Activated CD4-positive, alpha-beta T cell treated with anti-CD3 and anti-CD28 coated beads, Interleukin-2, Interleukin-4, amounts not matched to agents 100 ng/mL and 50 ng/mL, durations not matched to agents 16 hours and 8 hours (primary cell): ENCODE measurements at places on chromosomes 13 and 19.

- DNase-seq, result no peak
Measured at GRCh38 chr13:106003651-106004050, 531.8 kb downstream of the EFNB2 start.

GRCh38 chr13:76925115-76925514 lies 23.2 kb upstream of the ACOD1 start:
- no peak for DNase-seq

- DNase-seq, result peak; percentile 62
Measured at GRCh38 chr13:110644892-110645521, 29.7 kb downstream of the NAXD start.

GRCh38 chr19:29079356-29080032 lies 133.5 kb downstream of the UQCRFS1 start:
- no peak for DNase-seq

DNA sequence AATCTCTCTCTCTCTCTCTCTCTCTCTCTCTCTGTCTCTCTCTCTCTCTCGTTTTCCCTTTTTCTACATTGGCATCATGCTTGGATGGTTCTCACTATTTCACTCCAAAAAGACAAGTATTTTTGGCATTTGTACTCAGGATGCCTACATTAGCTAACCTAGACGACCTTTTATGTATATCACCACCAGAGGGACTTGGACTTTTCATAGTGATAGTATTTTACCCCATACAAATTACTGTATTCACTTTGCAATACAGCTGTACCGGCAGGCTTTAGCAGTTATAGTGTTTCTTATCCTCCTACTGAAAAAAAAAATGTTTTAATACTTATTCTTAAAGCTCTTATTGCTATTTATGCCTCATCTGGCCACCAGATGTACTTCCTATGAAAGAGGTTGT lies 687.2 kb upstream of the KLHL1 start:
- DNase-seq, result no peak

DNA sequence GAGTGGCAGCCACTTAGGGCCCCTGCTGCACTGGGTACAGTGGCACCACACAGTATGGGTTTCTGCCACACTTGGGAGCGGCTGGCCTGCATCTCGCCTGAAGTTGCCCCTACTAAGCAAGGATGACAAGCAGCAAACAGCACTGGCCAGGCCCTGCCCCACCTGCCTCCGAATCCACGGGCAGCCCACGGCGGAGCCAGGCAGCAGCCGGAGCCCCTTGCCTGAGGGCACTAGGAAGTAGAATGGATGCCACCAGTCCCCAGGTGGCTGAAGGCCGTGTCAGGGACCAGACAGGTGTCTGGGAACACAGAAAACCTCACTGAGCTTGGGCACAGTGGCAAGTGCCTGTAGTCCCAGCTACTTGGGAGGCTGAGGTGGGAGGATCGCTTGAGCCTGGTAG lies 19.4 kb downstream of the MLLT1 start:
- no peak for DNase-seq

- DNase-seq, result no peak
Measured at GRCh38 chr13:92901739-92902138, 324.9 kb upstream of the GPC6 start.

GRCh38 chr13:84946192-84946591 lies 853.0 kb downstream of the SLITRK6 start:
- DNase-seq, result no peak

DNA sequence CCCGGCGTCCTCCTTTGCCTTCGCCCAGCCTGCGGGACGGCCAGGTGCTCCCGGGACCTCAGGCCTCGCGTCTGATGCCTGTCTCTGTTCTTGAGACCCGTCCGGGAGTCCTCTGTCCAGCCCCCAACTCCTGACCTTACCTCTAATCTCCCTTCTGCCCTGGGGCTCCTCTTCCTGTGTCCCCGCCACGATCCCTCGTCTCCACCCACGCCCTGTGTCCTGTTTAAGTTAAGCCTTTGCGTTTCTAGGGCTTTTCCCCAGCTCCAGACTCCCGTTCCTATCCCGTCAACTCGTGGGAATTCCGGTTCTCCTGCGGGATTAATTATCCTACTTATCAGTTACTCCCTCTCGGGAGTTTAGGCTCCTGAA lies 686 bp downstream of the LENG8 start:
- no peak for DNase-seq

DNA sequence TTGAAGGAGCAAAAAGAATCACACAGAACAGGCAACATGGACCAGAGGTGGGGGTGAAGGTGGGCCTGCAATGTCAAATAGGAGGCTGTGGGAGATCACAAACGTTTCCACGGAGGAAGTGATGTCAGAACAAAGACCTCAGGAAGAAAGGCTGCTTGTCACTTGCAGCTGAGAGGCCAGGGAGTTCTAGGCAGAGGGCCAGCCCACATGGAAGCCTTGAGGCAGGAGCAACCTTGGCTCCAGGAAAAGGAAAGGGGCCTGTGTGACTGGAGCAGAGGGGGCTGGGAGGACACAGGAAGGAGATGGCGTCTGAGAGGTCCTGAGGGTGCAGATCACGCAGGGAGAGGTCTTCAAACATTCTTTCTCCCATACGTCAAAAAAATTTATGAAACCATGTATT lies 16.3 kb downstream of the ZNF160 start:
- no peak for DNase-seq

- DNase-seq, result no peak
Measured at GRCh38 chr19:39308531-39309304, 11.9 kb downstream of the LRFN1 start.

DNA sequence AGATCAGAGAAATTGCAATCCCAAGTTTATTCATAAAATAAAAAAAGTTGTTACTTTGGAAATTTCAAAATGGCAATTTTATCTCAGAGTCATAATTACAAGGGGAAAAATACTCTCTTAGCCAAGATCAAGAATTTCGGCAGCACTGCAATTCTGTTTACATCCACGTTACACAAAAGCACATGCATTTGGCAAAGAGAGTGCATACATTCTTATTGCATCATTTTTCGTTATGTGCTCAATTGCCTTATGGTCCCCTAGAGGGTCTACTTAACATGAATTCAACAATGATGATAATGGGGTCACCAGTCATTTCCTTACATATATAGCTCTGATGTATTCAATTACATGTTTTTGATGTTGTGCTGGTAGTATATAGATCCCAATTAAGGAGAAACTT lies 498.0 kb downstream of the DIAPH3 start:
- DNase-seq, result no peak

- DNase-seq, result peak; percentile 81
Measured at GRCh38 chr13:52695856-52696255, 43.2 kb downstream of the SUGT1 start.

GRCh38 chr19:3753631-3754410 lies 7.7 kb downstream of the APBA3 start:
- no peak for DNase-seq

DNA sequence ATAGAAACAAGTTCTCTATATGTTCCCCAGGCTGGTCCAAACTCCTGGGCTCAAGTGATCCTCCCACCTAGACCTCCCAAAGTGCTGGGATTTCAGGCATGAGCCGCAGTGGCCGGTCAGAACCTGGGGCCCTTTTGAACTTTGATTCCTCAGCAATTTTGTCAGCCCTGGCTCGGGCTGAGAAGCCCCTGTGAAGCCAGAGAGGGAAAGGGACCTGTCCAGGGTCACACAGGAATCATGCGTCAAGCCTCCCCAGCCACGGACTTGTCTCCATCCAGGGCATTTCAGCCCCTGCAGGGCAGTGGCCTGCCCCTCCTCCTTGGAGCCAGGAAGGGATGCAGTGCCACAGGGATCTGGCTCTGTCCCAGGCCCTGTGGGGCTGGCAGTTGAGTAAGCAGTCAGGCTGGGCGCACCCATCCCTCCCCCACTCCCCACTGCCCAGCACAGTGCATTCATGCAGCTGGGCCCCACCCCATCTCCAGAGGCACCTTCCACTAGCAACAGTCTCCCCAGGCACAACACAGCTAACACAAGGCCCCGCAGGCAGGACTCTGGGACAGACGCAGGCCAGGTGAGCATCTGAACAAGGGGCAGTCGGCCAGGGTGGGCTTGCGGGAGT lies at the start of gene CAPS:
CAPS (plus strand) TSS at position 516 of the 619 bp plus-strand sequence. CDS start 153 bp downstream, outside the sequence.
- DNase-seq, result no peak

- peak; percentile 40 for DNase-seq
Measured at GRCh38 chr19:16714702-16715287, 4.9 kb upstream of the NWD1 start.

DNA sequence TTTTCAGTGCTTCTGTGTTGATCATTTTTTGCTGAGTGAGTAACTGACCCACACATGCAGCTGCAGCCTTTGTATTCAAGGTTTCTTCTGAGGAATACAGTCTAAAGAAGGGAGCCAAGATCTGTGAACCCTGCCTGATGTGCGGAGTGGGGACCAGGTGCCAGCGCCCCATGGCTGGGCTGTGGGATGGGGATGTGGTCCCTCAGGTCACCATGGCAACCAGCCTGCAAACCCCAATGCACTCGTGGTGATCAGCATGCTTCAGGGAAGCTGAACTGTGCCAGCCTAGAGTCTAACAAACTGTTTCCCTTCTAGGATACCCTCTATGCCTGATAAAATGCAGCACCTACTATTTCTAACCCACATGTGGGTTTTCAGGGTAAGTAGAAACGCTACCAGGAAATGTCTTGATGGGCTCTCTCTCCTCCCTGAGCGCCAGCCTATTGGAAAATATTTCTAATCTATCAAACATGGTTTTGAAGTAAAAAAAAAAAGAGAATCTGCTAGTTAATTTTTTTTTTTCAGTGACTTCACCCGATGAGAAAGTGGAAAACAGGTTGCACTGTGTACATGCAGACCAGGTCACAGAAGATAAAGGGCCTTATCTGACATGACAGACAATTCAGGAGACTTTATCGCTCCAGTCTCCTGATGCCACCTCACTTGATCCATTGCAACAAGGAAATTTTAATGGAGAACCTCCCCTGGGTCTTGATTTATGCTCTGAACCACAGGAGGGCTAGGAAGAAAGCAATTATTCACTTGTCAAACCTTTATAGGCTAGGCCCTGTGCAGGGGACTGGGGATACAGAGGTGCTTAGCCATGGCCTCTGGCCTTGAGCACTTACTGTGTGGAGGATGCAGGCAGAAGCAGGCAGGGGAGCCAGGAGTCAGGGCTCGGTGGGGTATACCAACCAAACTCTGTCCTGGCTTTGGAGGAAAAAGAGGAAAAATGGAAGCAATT lies 51.1 kb downstream of the RASL11A start:
- no peak for DNase-seq

GRCh38 chr19:4374498-4375163 lies 25.7 kb downstream of the SH3GL1 start:
- no peak for DNase-seq

GRCh38 chr13:21256351-21256761 lies 79.9 kb downstream of the MRPL57 start:
- DNase-seq, result no peak

- DNase-seq, result no peak
Measured at GRCh38 chr13:100707818-100708740, 33.5 kb upstream of the TMTC4 start.

GRCh38 chr13:74771964-74772363 lies 637.8 kb upstream of the KLF12 start:
- DNase-seq, result no peak

GRCh38 chr13:44817131-44817671 lies 172.1 kb downstream of the NUFIP1 start:
- DNase-seq, result no peak

- DNase-seq, result no peak
Measured at GRCh38 chr19:37989855-37990254, 82.8 kb downstream of the SIPA1L3 start.

GRCh38 chr13:36817996-36818803 lies 822 bp upstream of the RFXAP start:
- DNase-seq, result no peak

DNA sequence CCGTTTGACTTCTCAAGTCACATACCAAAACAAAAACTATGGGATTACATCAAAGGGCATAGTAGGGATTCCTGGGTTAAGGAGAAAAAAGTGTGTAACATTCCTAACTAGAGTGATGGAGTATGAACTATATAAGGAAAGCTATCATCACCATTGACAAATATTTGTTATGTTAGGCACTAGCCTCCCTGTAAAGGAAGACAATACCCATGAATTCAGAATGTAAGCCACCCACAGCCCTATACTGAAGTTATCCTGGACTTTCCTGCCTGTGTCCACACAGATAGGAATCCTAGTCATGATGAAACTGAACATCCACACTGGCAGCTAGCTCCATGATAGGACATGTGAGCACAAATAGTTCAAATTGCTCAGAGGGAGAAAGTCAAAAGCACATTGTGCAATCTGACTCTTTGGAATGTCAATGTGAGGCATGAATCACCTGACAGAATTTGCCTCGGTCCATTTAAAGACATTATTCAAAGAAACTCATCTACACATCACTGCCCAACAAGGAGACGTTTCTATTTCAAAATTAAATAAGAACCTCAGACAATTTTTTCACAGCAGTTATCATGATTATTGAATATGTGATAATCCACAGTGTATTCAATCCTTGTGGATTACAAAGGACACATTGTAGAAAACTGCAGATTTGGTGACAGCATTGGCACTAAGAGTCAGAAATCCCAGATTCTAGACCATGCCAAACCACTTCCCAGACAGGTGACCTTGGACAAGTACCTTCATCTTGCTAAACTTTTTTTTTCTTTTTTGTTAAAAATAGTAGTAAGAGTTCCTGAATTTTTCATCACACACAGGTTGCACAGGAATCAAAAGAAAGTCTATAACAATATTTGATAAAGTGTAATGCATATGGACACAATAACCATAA lies 529.3 kb downstream of the IRS2 start:
- DNase-seq, result no peak

- DNase-seq, result no peak
Measured at GRCh38 chr13:56906909-56907308, 233.8 kb upstream of the PRR20A start.

DNA sequence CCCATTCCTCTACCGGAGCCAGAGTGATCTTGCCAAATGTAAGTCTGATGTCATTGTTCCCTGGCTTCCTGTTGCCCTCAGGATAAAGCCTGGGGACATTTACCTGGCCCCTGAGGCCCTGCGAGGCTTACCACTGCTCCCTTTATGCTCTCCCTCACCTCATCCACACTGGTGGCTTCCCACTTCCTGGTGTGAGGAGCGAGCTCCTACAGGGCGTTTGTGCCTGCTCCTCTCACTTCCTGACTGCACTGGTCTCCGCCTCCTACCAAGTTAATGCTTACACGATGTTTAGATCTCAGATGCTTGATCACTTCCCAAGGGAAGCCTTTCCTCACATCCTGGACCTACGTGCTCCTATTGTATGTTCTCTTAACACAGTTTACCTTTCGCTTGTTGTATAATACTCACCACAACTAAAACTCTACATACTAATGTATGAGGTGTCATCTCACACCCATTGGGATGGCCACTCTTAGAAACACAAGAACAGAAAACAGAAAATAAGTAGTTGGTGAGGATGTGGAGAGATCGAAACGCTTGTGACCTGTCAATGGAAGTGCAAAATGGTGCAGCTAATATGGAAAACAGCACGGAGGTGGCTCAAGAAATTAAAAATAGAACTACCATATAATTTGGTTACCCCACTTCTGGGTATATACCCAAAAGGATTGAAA lies 177.6 kb downstream of the SHISA2 start:
- DNase-seq, result no peak

DNA sequence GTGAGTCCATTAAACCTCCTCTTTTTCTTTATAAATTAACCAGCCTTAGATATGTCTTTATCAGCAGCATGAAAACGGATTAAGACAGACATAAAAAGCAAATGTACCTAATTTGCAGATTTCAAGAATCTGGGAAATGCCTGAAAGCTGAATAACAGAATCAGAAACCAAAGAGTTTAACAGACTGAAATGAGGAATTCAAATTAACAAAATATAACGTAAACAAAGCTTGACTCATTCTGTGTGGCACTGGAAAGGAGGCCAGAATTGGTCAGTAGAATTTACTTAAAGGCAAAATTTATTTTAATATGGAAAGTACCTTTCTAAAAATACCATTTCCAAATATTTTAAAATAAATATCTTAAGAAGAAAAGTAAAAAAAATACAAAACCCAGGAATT lies 540.6 kb upstream of the HTR2A start:
- no peak for DNase-seq

GRCh38 chr19:9940778-9941177 lies 4.5 kb upstream of the OLFM2 start:
- DNase-seq, result no peak
